ENCODE measurements at places on chromosomes 3 and 15.

- no peak for DNase-seq
These were observed 2.7 kb upstream of the CDC25A start for GRCh38 chr3:48190911-48191310.

DNA sequence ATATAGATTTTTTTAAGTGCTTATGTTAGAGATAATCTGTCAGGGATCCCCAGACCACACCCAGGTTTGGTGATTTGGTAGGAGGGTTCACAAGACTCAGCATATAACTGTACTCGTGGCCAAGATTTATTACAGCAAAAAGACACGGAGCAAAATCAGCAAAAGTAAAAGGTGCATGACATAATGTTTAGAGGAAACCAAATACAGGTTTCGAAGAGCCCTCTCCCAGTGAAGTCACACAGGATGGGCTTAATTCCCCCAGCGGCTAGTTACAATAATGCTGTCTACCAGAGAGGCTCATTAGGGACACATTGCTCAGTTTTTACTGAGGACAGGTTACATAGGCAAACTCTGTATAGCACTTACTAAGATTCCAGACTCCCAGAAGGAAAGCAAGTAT lies 36.5 kb downstream of the MYO5A start:
- DNase-seq, result no peak

- DNase-seq, result no peak
These were observed 4.5 kb upstream of the IP6K1 start for GRCh38 chr3:49790626-49791411.

DNA sequence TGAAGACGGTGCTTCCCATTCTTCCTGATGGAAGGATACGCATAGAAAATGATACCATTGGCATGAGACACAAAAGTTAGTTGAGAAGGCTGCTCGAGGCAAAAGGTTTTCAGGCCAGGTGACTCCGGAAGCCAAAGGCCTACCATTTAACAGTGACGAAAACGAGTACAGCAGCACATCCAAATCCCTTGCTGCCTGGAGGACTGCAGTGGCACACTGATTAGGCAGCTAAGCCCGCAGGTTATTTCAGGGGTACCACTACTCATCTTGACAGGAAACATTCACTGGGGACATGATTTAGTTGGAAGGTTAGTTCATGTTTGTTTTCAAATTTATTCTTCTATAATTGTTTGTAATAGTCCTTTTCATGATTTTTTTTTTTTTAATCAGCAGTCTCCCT lies 59.9 kb upstream of the BCHE start:
- DNase-seq, result no peak

DNA sequence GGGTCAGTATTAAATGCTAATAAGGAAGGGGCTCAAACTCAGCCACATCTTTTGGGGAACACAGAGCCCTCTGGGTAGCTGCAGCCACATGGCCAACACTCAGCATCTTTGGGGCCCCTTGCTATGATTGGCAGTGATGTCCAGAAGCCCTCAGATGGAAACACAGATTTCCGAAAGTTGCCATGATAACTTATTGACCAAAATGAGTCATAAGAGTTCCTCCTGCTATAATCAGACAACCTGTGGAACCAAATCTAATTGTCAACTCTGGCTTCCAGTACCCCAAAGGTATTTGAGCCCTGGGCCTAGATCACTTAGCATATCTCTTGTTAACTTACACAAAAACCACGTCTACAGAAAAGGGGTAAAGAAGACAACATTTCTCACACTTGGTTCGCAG lies 392.2 kb downstream of the KCNH8 start:
- DNase-seq, result no peak

DNA sequence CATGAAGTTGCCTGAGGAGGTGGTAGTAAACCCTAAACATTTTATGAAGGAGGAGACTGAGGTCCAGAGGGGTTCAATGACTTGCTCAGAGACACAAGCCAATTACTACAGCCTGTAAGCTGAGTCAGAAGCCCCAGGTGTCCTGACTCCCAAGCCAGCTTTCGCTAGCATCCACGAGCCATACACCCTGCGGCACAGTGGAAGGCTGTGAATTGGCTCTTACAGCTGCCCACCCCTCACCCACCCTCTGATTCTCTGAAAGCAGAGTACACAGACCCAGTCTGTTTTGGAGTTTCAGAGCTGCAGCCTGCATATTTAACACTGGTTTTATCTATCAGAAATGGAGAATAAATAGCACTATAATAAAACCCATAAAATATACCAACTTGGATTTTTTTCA lies 253.4 kb downstream of the IGSF11 start:
- DNase-seq, result no peak

GRCh38 chr15:34665498-34666116 lies 82.2 kb upstream of the GOLGA8B start:
- no peak for DNase-seq

GRCh38 chr15:40338041-40338657 lies 2.6 kb downstream of the CCDC9B start:
- peak; percentile 48 for DNase-seq

GRCh38 chr15:47511261-47511660 lies 206.0 kb upstream of the SEMA6D start:
- DNase-seq, result no peak

DNA sequence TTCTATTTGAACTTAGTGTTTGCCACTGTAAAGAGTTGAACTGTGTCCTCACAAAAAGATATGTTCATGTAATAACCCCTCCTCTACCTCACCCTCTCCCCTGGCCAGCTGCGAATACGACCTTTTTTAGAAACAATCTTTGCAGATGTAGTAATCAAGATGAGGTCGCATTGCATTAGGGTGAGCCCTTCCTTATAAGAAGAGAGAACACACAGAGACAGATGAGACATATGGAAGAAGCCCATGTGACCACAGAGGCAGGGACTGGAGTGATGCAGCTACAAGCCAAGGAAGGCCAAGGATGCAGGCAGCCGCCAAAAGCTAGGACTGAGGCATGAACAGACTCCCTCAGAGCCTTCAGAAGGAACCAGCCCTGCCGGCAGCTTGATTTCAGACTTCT lies 27.6 kb downstream of the GPR176 start:
- DNase-seq, result peak; percentile 6

- DNase-seq, result no peak
These were observed 36.0 kb downstream of the GNB5 start for GRCh38 chr15:52154896-52155865.

DNA sequence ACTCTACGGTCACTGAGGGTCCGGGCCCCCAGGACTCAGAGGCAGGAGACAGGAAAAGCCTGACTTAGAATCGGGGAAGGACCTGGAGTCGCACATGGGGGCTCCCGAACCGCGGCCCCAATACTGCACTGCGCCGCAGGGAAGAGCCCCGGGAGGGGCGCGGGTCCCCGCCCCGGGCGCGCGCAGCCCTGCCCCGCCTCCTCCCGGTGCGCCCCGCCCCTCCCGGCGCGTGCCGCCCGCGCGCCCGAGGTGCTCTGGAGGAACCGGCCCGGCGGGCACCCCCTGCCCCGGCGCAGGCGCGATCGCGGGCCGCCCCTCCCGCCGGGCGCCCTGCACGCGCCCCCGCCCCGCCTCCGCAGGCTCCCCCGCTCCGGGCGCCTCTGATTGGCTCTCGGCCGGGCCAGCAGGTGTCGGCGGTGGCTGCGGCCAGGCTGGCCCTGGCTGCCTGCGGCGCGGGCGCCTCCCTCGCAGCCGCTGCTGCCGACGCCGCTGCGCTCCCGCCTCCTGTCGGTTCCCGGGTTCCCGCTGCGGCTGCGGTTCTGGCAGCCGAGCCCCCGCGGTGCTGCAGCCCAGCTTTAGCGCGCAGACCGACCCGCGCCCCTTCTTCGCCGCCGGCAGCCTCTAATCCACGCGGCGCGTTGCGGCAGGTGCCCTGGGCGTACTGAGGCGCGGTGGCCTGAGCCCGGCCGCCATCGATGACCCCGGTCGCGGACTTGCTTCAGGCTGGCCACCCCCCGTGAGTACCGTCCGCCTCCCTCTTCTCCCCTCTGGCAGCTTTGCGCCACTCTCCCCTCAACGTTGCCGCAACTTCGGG lies at the start of gene MYRIP:
Gene MYRIP (plus strand): TSS at position 429 of the 814 bp plus-strand sequence. CDS start 91,208 bp downstream, outside the sequence.
- peak; percentile 85 for DNase-seq

DNA sequence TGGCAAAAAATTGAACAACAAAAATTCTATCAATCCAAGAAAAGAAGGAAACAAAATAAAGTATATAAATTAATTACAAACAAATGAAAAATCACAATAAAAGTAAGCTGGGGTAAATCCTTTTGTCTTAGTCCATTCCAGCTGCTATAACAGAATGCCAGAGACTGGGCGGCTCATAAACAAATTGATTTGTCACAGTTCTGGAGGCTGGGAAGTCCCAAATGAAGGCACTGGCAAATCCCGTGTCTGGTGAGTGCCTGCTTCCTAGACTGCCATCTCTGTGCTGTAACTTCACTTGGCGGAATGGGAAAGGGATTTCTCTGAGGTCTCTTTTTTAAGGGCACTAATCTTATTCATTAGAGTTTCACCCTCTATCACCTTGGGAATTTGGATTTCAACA lies 53.6 kb upstream of the RPL35A start:
- DNase-seq, result no peak

DNA sequence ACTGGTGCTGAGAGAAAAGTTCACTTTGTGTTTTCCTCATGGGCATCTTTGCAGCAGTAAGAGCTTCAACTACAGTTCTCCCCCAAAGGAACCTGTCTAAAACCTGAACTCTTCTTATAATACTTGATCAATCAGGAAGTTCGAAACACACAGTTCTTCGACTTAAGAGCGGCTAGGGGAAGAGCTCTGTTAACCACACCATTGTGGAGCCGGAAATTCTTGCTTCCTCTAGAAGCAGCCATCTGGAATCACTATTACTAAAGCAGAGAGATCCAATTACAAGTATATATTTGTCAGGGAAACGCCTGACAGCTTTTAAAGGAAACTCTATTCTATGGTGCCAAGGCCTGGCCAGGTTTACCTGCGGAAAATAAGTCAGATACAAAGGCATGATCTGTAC lies 337.3 kb upstream of the CBLB start:
- DNase-seq, result peak; percentile 78

- no peak for DNase-seq
These were observed 34.3 kb downstream of the USP8 start for GRCh38 chr15:50458348-50459112.

DNA sequence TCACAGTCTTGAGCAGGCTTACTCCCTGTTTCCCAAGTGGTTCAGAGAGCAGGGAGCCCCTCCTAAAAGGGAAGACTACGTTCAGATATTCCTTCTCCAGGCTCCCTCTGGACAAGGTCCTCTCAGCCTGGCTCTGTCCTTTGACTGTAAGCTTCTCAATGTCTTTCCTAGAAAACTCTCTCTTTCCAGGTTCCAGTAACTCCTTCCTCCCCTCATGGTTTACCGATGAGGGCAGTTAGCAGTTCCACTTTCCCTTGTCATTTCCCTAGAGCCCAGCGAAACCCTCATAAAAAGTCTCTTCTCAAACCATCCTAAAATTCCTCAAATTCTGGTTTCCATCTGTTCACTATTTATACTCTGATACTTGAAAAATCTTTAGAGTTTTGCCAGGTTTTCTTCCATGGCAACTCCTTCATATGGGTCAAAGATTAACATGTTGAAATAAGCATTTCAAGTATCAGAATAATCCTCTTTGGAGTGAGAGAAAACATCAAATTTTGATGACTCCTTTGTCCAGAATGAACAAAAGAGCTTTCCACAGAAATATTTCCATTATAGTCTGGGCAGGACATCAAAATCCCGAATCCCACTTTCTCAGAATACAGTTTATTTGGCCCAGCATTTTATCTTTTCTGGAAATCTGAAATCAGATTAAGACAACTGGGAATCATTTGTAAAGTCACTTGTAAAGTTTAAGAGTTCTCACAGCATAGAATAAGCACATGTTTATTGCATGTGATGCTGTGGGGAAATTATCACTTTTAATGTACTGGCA lies 599.4 kb downstream of the UNC13C start:
- no peak for DNase-seq

GRCh38 chr15:70853318-70853972 lies 512 bp downstream of the LARP6 start:
- DNase-seq, result no peak

GRCh38 chr3:7978087-7978422 lies 523.6 kb upstream of the LMCD1 start:
- DNase-seq, result no peak

- DNase-seq, result no peak
These were observed 43.8 kb downstream of the NEK10 start for GRCh38 chr3:27325419-27325818.

- DNase-seq, result no peak
These were observed 152.9 kb downstream of the RAB11A start for GRCh38 chr15:66022163-66022525.

GRCh38 chr15:41899854-41900442 lies 6.1 kb upstream of the SPTBN5 start:
- no peak for DNase-seq

GRCh38 chr3:13009132-13009945 lies 63.9 kb downstream of the IQSEC1 start:
- DNase-seq, result no peak

GRCh38 chr3:146975476-146975875 lies 370.3 kb upstream of the PLSCR5 start:
- no peak for DNase-seq

DNA sequence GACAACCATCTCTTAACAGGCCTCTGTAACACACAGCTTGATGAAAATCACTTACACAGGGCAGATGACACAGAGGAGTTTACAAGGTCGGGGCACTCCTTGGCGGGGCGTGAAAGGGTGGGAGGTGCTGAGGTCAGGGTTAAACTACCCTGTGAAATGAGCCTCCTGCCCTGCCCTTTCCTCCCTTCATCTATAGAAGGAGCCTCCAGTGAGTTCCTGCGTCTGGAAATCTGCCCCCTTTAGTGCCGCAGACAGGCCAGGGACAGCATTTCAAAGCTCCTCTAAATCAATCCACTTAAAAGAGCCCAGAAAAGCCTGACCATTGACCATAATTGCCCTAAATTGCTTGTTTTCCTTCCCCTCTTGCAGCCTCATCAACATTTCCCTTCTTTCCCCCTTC lies 1.9 kb downstream of the ROBO1 start:
- no peak for DNase-seq

DNA sequence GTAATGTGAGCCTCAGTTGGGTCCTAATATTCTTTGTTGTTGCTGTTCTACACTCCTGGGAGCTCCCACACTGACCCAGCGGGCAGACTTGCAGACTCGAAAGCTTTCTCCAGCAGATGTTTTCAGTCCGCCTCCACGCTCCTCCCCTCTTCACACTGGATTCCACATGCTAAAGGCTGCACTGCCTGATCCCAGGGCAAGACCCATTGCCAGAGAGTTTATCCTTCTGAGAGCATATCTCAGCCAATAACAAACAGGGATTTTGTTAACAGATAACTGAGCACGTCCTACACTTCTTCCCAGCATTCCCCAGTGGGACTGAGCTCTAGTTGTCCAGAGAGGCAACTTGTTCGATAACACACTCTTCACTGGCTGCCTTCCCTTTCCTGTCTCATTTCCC lies 8.0 kb upstream of the COL6A6 start:
- no peak for DNase-seq

DNA sequence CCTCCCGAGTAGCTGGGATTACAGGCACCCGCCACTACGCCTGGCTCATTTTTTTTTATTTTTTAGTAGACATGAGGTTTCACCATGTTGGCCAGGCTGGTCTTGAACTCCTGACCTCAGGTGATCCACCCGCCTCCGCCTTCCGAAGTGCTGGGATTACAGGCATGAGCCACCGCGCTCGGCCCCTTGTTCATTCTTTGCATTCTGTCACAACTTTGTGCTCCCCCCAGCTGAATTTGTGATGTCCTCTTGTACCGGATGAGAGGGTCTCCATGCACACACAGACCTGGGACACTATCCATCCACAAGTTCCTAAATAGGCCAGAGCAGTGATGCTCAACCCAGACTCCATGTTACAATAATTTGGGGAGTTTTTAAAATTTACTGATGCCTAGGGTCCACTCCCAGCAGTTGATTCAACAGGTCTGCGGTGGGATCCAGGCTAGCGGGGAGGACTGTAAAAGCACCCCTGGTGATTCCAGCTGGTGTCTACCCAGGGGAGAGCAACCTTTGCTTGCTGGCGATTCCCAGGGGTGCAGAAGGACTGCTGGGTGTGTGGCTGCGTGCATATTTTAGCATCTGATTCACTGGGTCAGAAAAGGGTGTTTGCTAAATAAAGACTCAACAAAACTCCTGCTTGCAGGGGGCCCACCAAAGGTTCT lies 1.0 kb downstream of the RASSF1 start:
- DNase-seq, result no peak
